Bone marrow (tissue), 2 donors: ENCODE measurements at places on chromosomes 7 and 10.

DNA sequence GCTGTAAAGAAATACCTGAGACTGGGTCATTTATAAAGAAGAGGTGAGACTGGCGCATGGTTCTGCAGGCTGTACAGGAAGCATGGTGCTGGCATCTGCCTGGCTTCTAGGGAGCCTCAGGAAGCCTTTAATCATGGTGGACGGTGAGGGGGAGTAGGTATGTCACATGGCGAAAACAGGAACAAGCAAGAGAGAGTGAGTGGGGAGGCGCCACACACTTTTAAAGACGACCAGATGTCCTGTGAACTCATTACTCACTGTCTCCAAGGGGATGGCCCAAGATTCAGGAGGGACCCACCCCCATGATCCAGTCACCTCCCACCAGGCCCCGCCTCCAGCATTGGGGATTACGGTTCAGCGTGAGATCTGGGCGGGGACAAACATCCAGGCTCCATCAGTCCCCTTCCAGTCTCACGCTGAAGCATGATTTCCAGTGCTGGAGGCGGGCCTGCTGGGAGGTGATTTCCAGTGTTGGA lies 3.2 kb downstream of the ZNF316 start:
- no peak for DNase-seq

DNA sequence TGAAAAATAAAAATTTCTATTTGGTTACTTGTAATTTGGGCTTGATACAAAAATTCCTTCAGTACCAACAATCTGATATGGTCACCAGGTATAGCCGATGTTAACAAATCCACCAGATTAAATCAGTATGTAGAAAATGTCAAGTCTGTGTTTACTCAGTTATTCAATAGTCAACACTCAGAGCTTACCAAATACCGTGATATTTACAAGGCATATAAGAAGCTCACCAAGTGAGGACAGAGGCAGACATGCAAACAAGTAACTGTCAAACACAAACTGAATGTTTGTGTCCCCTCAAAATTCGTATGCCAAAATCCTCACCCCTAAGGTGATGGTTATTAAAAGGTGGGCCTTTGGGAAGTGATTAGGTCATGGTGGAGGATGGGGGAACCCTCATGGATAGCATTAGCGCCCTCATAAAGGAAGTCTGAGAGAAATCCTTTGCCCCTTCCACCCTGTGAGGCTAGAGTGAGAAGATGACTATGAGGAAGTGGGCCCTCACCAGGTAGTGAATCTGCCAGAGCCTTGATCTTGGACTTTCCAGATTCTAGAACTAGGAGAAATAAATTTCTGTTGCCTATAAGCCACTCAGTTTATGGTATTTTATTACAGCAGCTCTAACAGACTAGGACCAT lies 63.1 kb downstream of the TES start:
- no peak for DNase-seq

DNA sequence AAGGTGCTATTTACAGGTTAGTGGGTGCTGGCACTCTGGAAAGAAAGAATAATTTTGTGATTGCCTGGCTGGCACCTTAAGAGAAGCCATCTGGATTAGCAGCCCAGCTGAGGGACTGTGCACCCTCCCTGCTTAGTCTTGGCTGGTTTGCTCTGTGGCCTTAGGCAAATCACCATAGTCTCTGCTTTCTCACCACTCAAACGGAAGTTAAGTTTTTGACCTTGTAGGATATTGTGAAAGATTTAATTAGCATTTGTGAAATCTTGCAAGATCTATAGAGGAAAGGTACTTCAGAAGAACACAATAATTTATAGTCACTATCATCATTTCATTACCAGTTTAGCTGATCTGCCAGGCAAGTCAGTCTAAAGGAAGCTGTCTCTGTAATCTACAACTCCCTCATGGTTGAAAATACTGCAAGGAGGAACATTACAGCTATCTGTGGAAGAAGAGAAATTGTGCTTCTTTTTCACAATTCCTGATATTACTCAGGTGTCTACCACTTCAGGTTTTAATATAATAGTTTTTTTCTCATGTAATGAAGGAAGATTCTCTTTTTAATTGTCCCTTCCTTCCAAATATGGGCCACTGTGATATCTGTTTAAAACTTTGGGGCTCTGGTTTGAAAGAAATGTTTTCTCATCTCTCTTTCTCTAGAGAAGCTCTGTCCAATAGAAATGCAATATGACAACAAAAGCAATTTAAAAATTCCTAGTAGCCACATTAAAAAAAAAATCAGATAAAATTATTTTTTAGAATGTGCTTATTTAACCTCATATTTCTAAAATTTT lies 219.6 kb downstream of the PTEN start:
- no peak for DNase-seq

DNA sequence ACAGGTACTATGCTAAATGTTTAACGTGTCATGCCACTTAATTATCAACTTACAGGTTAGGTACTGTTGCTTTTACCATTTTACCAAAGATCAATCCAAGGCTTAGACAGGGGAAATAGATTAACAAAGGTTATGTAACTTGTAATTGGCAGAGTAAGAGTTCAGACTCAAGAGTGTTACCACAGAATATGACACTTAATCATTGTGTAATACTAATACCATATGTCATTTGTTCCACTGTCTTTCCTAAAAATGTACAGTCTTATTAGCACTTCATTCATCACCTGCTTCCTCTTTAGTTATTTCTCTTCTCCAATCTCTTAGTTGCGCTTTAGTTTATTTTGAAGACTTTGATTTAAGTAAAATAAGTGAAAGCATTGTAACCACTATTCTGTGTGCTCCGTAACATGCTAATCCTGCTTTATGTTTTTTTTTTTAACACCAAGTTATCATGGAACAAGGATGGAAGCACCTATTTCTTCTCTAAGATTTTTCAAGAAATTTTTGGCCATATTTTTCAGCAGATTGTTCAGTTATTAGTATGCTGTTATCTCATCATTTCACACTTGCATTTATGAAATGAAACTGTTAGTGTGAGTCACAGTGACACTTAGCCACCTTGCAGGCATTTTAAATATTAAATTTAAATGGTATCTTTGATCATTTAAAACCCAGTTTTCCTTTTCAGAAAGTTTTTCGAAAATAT lies 197.3 kb downstream of the PHF14 start:
- no peak for DNase-seq

DNA sequence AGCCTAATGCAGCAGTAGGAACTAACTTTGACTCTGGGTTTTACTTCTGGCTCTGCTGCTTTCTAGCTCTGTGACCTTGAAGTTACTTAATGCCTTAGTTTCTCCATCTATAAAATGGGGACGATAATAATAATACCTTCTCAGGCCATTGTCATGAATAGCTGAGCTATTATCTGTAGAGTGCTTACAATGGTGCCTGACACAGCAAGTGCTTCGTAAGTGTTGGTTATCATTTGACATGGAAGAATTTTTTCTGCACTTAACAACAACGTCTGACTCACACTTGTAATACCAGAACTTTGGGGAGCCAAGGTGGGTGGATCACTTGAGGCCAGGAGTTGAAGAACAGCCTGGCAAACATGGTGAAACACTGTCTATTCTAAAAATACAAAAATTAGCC lies 140.5 kb downstream of the ARL4A start:
- no peak for DNase-seq
